ENCODE measurements at places on chromosomes 12 and 14.

GRCh38 chr14:92755495-92755894 lies 7.1 kb upstream of the LGMN start:
- DNase-seq, result no peak

DNA sequence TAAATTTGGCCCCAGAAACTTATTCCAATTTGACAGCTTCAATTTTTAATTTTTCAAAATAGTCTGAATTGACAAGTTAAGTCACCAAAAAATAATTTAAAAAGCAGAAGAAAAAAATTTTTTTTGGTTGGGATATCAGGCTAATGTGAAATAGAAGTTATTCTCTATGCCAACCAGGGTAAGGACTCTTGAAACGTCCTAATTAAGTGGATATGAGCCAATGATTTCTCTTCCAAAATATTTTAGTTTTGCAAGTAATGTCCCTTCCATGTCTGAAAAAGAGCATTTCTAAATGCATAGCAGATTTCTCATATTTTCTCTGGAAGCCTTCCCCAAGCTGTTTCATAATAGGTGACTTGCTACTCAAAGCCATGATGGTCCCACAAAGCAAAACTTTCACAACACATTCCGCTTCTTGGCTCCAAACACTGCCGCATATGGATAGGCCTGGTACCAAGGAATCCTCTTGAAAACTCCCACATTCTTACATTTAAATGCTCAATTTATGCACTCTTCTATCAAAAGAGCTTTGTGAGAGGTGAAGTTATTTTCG lies 65.1 kb downstream of the SIX6 start:
- DNase-seq, result no peak

GRCh38 chr12:54052438-54053002 lies 1.1 kb upstream of the HOXC4 start:
- DNase-seq, result peak; percentile 75

DNA sequence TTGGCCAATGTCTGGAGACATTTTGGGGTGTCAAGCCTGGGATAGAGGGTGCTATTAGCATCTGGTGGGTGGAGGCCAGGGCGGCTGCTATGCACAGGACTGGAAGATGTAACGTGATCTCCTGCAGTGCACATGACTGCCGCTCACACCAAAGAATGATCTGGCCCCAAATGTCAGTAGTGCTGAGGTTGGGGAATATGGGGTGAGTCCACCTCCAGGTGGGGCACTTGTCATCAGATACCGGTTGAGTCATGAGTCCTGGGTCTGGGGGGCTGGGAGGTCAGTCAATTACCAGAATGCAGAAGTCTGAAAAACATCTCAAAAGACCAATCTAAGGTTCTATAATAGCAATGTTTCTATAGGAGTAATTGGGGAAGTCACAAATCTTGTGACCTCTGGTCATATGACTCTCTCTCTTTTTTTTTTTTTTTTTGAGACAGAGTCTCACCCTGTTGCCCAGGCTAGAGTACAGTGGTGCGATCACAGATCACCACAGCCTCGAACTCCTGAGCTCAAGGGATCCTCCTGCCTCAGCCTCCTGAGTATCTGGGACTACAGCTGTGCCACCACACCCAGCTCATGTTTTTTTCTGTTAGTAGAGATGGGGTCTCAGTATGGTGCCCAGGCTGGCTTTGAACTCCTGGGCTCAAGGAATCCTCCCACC lies 6.0 kb upstream of the SDSL start:
- DNase-seq, result no peak

- DNase-seq, result no peak
These were observed 16.2 kb upstream of the KRT7 start for GRCh38 chr12:52216807-52217206.

- no peak for DNase-seq
These were observed 150.4 kb downstream of the CALM1 start for GRCh38 chr14:90547250-90547649.

DNA sequence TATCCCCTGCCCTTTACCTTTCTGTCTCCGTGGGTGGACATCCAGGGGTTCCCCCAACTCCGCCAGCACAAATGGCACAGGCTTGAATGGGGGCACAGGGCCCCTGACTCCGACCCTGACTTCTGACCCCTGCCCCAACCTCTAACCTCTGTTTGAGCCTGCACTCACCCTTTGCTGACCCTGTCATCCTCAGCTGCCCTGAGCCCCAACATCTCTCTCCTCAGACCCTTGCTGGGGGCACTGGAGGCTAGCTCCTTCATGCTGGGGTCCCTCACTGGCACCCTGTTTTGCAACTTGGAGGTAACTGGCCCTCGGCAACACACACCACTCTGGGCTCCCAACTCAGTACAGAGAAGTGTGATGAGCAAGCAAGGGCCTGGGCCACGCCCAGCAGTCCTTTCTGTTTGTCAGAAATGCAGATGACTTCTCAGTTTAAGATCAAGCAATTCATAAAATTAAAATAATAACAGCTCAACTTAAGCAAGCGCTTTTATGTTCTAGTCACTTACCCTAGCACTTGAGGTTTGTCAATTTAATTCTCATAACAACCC lies 2.1 kb downstream of the IFI27 start:
- DNase-seq, result peak; percentile 37

DNA sequence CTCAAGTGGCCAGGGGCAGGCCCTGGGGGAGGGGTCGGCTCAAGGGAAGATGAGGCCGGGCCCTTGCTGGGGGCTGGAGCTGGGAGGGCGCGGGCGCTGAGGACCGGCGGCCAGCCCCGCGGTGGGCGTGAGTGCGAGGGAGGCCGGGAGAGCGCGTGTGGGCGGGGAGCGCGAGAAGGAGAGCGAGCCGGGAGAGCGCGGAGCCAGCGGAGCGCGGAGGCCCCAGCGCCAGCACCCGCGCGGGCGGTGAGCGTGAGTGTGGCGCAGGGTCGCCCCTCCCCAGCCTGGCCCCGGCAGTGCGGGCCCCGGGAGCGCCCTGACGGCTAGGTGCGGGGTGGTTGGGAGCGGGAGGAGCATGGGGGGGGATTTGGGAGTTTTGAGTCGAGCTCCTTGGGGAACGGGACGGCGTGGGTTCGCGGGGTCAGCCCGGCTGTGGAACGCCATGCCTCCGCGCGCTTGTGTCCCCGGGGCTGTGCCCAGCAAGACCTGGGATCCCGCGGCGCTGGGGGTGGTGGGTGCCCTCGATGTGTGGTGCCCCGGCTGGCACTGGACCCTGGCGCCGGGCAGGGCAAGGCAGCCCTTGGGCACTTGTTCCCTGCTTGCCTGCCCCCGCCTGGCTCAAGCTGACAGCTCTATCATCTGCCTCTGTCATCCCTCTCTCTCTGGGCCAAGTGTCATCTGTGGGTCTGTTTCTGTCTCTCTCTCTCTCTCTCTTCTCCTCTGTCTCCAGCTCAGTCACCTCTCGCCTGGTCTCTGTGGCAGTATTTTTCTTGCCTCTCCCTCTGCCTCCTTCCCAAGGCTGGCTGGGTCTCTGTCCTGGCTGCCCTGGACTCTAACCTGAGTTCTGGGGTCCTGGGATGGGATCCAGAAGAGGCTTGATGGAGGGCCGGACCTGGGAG lies at the start of gene LBHD2:
Gene LBHD2 (plus strand): TSS at position 190 of the 899 bp plus-strand sequence. CDS start 1,803 bp downstream, outside the sequence.
- no peak for DNase-seq

GRCh38 chr14:104206281-104206904 lies 68.0 kb downstream of the KIF26A start:
- DNase-seq, result peak; percentile 70

GRCh38 chr12:98644433-98644711 lies 216 bp downstream of the IKBIP start:
- DNase-seq, result peak; percentile 94
